ENCODE measurements at places on chromosomes 3 and 15. TPM values are rescaled to one million over a fixed set of nuclear protein-coding genes. Genes with fewer than 3 reads are reported as not detected.
A peak's percentile ranks its signal among the peaks of the same experiment; 100 is the strongest.

DNA sequence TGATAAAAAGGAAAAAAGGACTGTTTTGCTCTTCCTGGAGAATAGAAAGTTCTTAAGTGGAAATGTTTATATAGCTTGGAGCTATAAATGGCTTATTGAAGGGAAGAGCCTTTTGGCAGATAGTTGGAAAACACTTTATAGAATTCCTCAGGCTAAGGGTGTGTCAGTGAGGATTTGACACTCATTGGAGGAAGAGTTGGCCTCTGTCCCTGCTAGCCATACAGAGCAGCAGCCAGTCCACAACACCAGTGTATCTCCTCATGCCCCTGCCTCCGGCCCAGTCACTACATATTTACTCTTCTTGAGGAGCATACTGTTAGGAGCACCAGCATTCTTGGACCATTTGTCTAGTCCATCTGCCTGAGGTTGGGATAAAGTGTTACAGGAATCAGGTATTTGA is 36.2 kb downstream of the KLHL18 start:
- DNase-seq = no peak

DNA sequence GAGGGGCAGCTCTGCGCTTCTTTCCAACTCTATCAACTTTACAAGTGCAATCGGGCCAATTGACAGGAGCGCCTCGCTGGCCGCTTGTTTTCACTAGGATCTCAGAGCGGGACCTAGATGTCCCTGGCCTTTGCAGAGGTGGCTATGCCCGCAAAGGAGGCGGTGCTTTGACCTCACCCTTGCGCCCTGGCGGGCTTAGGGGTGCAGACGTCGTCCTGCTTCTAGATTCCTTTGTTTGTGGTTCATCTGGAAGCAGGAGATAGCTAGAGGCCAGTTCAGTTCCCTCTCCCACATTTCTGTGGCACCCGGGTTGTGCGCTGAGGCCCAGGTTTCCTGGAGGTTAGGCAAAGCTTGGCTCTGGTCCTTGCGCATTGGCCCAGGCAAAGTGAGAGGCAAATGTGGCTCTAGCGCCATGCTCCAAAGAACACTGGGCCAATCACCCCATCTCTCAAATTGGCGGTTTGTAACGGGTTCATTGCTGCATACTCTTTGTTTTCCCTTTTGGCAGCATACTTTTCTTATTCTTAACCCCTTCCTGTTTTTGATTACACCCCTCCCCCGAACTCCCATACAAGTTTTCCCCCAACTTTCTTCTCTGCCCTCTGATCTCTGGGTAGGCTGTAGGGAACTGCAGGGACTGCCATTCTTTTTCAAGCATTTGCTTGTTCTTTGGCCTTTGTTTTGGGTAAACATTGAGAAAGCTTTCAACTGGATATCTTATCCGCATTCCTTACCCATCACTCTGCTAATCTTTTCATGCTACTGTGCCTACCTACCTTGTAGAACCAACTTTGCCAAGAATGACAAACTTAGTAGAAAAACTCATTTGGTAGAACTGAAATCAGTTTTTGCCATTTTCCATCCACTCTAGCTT is 1.4 kb downstream of the PPM1L start:
- peak; percentile 73 for DNase-seq

The HESX1 gene
- 8.0 TPM for total RNA-seq

DNA sequence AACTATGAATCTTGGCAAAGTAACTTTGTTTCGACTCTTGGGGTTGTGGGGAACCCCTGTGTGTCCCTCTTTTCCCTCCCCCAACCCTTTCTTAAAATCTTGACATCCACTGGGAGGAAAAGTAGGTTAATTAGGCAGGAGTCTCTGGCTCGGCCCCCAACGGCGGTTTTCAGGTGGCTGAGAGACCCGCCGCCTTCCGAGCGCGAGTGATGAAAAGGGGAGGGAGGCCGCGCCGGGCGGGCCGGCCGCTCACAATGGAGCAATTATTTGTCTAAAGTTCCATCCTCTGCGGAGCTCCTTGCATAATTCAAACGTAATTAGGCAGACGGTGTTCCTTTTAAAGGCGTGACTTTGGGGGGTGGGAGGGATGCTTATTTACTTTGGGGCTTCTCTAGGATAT is 51.7 kb downstream of the ZIC4 start:
- DNase-seq = peak; percentile 75

GRCh38 chr3:37132334-37132733 is 42.0 kb downstream of the LRRFIP2 start:
- DNase-seq = no peak

The UBP1 gene
- total RNA-seq = 69.2 TPM

DNA sequence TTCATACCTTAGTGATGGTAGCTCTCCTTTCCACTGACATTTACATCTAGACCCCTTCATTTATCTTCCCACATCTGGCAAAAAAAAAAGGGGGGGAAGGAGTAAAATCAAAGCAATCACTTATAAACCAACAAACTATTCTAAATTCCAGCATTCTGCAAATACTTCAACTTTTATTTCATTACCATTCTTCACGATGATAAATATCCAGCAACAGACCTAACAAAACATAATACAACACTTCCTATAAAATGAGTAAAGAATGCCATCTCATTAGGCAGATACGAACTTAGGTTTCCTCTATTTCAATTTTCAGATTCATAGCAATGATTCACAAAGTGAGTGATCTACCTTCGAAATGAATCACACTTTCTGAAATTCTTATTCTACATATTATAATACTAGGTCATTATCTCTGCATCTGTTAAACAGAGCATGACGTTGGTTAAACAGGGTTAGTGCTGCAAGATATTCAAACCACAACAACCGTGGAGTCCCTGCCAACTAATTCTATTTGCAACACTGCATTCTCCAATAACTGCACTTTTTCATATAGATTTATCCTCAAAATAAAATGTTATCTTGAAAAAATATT is at the start of gene LRRFIP2:
LRRFIP2 (minus strand) TSS at position 51 of the 595 bp plus-strand sequence. CDS start 25,599 bp downstream, outside the sequence.
- DNase-seq = no peak

GRCh38 chr3:60240492-60240891 is 1010.8 kb downstream of the FHIT start:
- peak; percentile 40 for DNase-seq

GRCh38 chr3:188350961-188351360 is 197.0 kb downstream of the LPP start:
- no peak for DNase-seq

DNA sequence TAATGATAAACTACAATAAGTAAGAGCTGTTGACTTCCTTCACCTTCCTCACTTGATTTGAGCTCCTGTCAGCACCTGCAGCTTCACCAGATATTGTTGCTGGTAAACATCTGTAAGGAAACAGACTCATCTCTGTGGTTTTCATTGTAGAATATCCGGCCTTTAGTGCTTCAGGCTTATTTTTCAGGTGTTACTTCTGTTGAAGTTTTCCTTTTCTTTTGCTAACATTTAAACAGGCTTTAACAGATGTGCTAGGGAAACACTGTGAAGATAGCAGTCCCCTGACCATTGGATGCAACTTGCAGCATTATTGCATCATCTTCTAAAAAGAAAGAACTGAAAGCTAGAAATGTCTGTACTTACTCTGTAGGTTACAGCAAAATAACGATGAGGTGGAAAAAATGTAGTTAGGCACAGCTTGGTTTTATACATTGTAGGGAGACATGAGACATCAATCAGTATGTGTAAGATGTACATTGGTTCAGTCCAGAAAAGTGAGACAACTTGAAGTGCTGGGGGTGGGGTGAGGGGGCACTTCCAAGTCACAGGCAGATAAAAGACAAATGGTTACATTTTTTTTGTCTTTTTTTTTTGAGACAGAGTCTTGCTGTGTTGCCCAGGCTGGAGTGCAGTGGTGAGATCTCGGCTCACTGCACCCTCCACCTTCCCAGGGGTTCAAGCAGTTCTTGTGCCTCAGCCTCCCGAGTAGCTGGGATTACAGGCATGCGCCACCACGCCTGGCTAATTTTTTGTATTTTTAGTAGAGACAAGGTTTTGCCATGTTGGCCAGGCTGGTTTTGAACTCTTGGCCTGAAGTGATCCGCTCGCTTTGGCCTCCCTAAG is 10.2 kb downstream of the EDEM1 start:
- DNase-seq = no peak

DNA sequence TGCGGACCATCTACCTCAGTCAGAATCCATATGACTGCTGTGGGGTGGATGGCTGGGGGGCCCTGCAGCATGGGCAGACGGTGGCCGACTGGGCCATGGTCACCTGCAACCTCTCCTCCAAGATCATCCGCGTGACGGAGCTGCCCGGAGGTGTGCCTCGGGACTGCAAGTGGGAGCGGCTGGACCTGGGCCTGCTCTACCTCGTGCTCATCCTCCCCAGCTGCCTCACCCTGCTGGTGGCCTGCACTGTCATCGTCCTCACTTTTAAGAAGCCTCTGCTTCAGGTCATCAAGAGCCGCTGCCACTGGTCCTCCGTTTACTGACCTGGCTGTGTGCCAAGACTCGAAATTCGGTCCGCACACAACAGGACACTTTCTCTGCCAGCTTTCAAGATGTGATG is 21.9 kb downstream of the NRROS start:
- DNase-seq = peak; percentile 75

The SLC28A2 gene
- 4.4 TPM for total RNA-seq

DNA sequence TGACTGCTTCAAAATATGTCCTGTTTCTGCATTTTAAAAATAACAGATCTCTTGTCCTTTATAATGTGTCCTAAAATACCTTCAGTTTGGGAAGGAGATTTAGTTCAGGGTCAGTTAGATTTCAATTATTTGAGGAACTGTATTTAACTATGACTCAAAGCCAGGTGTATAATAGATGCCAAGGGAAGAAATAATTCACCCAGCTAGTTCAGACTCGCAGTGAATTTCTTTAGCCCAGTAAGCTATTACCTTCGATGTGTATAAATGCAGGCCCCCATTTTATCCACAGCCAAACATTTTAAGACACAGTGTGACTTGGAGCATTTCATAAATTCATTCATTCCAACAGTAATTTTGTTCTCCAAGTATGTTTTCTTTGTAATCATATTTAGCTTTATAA is 458.0 kb downstream of the ZNF385D start:
- no peak for DNase-seq

GRCh38 chr3:172647080-172647479 is 63.8 kb downstream of the NCEH1 start:
- no peak for DNase-seq

The TRPM1 gene
- total RNA-seq = not detected

GRCh38 chr3:42638339-42638842 is 15.1 kb upstream of the ZBTB47 start:
- no peak for DNase-seq

- no peak for DNase-seq
Measured at GRCh38 chr3:97658668-97659285, 105.8 kb upstream of the ARL6 start.

The AGBL1 gene
- total RNA-seq = 0.07 TPM

- DNase-seq = no peak
Measured at GRCh38 chr3:177571944-177572315, 374.6 kb upstream of the TBL1XR1 start.

DNA sequence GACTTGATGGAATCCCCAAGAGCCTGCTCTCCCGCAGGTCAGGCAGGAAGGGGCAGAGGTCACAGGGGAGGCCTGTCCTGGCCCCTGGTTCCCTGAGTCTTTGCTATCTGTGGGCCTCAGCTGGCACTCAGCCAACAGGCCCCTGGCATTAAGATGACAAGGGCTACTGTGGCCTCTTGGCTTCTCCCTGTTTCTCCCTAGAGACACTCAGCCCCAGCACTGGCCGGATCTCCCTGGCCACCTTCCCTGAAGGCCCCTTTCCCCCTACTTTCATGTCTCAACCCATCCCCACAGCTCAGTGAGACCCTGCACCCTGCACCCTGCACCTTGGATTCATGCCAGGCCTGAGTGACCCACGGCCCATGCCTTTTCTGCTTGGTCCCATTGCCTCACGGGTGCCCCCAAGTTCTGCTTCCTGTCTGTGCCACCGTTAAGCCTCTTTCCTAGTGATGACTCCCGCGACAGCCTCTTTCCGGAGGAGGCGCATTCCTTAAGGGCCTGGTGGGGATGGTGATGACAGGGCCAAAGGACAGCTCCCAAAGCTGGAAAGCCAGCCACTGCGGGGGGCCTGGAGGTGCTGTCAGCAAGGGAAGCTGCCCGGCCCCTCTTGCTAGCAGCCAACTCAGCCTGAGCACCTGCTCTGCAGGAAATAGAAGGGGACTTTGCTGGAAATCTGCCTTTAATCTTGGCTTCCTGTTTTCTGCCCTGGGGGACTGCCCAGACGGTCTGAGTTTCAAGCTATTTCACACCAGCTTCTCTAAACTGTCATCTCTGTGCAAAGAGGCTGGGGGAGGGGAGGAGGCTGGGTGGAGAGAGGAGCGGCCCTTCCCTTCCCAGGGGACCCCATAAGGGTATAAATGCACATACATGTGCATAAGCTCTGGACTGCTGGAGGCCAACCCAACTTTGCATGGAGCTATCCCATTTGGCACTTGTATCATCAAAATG is 4.8 kb upstream of the CSK start:
- peak; percentile 93 for DNase-seq

The LSM3 gene
- 18.1 TPM for total RNA-seq

- DNase-seq = peak; percentile 60
Measured at GRCh38 chr15:59885832-59886231, 118.3 kb upstream of the FOXB1 start.

GRCh38 chr15:87619161-87619960 is 637.2 kb downstream of the NTRK3 start:
- DNase-seq = peak; percentile 45

GRCh38 chr3:167350245-167350862 is 29.7 kb downstream of the ZBBX start:
- DNase-seq = no peak

DNA sequence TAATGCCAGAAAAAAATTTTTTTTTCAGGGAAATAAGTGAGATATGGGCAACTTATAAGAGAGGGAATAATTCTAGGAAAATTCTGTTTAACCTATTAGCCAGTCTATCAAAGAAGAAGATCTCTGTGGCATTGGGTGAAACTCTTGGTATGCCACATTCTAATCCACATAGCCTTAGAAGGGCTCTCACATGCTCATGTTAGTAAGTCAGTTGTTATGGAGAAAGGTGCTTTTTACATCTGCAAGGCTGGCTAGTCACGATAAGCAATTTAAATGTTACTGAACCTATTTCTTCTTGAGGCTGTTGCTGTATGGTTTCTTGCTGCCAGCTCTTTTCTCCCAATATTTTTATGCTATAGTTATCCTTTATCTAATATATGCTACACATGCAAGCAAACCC is 89.9 kb upstream of the MAGI1 start:
- no peak for DNase-seq

- no peak for DNase-seq
Measured at GRCh38 chr3:190378240-190378891, 9.6 kb upstream of the CLDN16 start.

DNA sequence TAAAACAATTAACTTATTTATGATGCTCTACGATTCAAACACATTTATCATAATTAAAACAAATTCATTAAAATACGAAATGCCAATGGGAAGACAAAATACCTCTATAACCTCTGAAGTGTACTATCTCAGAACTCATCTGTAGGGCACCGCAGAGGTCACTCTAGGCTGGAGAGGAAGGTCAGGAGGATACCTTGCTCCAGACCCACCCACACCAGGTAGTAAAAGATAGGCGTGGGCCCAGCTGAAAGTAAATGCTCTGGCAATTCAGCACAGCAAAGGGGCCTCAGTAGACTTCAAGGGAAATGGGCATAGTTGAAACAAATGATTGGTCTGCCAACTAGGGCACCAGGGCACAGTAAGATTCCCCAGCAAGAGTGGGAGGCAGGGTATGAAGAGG is 26.0 kb upstream of the SPPL2A start:
- DNase-seq = no peak

- peak; percentile 63 for DNase-seq
Measured at GRCh38 chr3:13011573-13012220, 61.5 kb downstream of the IQSEC1 start.

All from endodermal cell (in vitro differentiated cells).